Fibroblast of gingiva (primary cell): ENCODE measurements at places on chromosomes 13 and 19.

DNA sequence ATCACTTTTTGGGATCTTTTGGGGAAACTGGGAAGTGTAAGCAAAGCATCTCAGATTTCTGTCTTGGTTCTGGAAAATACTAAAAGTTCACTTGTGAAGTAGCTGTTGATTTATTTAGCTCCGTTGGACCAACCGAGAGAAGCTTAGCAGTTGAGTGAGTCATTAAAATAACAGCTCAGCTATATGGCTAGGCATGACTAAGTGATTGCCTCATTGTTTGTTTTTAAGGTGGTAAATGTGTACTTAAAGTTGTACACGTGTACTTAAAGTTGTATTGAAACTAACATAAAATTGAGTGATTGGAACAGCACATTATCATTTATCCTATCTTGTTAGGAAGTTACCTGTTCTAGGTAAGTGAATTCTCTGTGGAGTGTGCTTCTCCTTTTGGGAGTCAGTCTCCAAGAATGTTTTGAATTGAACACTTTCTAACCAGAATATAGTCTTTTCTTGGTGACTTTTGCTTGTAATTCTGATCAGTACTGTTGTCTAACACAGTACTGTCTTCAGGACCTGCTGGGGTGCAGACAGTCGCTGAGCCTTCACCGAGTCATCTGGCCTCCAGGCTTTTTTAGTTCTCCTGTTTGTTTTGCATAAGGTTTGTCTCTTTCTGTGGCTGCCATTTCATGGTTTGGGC lies 2.9 kb upstream of the DCUN1D2 start:
- DNase-seq: peak; percentile 89

- no peak for DNase-seq
Observed at GRCh38 chr13:74868049-74868448, 613.9 kb downstream of the TBC1D4 start.

GRCh38 chr13:32147976-32148375 lies 116.4 kb downstream of the FRY start:
- DNase-seq: no peak

DNA sequence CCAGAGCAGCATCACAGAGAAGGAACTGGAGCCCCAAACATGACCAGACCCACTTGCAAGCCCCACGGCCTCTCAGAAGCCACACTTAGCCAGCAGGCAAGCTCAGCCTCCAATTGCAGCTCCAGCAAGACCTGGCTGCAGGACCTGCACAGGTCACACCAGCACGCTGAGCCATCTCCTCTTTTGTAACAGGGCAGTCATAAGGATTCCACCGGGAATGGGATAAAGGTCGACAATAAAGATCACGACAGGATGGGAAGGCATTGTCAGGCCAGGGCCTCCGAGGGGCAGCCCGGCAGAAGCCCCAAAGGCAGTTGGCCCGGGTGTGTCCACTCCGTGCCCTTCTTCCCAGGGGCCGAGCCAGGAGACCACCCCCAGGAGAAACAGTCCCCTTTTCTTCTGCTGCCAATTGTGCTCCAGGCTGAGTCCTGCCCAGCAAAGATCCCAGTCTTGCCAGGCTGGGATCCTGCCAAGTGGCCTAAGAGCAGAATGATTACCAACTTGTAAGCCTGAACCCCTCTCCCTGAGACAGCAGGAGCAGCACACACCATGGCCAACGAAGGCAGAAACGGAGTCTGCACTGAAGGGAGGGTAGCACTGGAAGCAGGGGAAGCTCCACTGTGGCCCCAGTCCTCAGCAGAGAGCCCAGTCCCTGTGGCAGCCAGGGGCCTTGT lies 12.5 kb downstream of the PEPD start:
- DNase-seq: no peak
